Hepatocyte (in vitro differentiated cells): ENCODE measurements at places on chromosomes 12 and 14. TPM values are rescaled to one million over a fixed set of nuclear protein-coding genes. Genes with fewer than 3 reads are reported as not detected.

- DNase-seq = no peak
- no peaks in the 10 kb centered on the region for H3K36me3 ChIP-seq
- no peaks in the 10 kb centered on the region for H3K4me1 ChIP-seq
- H3K27me3 ChIP-seq = no peaks in the 10 kb centered on the region
- H3K4me3 ChIP-seq = no peak overlapping the region
- H3K27ac ChIP-seq = no peak overlapping the region
Observed at GRCh38 chr12:76529226-76529918, 30.2 kb downstream of the OSBPL8 start.

GRCh38 chr12:124646385-124647230 is 79.2 kb upstream of the NCOR2 start:
- no peak for DNase-seq
- H3K36me3 ChIP-seq = no peaks in the 10 kb centered on the region
- H3K27ac ChIP-seq = no peak overlapping the region
- H3K27me3 ChIP-seq = no peaks in the 10 kb centered on the region
- H3K4me3 ChIP-seq = no peak overlapping the region

DNA sequence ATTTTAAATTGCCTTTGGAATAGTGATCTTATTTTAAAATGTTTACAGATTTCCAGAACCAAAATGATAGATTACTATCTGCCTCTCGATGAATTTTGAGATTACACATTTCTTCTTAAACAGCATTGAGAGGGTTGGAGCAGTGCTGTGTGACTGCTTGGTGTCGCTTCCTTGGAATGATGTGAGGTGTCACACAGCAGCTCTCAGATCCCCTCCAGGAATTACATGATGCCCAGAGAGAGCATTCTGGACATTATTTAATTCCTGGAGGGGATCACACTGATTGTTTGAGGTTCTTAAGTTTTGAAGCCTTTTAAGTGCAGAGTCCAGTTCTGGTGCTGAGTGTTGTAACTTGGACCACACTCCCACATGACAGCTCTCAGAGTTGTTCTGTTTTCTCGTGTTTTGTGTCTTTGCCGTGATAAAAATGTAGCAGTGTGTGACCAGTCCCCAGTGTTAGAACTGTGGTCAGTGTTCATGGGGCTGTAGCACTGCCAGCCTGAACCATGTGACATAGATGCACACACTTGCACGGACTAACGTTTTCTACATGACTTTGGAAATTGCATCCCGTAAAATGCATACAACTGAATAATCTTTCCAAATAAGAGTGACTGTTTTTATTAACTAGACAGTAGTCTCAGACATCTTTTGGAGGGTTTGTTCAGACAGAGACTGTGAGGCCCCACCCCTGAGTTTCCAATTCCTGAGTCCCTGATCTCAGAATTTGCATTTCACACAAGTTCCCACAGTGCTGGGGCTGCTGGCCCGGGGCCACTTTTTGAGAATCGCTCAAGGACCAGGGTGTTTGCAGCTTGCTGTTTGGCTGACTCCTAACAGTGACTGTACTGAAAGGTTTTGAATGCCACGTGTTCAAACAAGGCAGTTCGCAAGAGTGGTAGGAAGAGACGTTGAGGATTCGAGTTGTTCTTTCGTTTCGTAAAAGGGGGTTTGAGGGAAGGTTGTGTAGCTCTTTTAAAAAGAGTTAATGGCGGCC is 26.0 kb downstream of the XRCC3 start:
- no peaks in the 10 kb centered on the region for H3K36me3 ChIP-seq
- DNase-seq = no peak
- H3K4me3 ChIP-seq = no peak overlapping the region
- H3K4me1 ChIP-seq = no peaks in the 10 kb centered on the region
- no peaks in the 10 kb centered on the region for H3K27me3 ChIP-seq

GRCh38 chr14:89630101-89630829 is 213.2 kb upstream of the FOXN3 start:
- H3K36me3 ChIP-seq = no peaks in the 10 kb centered on the region
- no peak overlapping the region for H3K4me3 ChIP-seq
- peaks cover 7% of the 10 kb centered on the region for H3K4me1 ChIP-seq
- H3K27ac ChIP-seq = no peak overlapping the region

GRCh38 chr12:85367936-85368335 is 87.9 kb downstream of the ALX1 start:
- H3K4me3 ChIP-seq = no peak overlapping the region
- DNase-seq = no peak
- H3K36me3 ChIP-seq = no peaks in the 10 kb centered on the region
- no peaks in the 10 kb centered on the region for H3K27me3 ChIP-seq
- H3K4me1 ChIP-seq = peaks cover 5% of the 10 kb centered on the region

GRCh38 chr14:96065661-96066459 is 26.7 kb downstream of the C14orf132 start:
- H3K4me3 ChIP-seq = no peak overlapping the region
- H3K36me3 ChIP-seq = no peaks in the 10 kb centered on the region
- H3K4me1 ChIP-seq = no peaks in the 10 kb centered on the region
- H3K27me3 ChIP-seq = no peaks in the 10 kb centered on the region
- DNase-seq = no peak

DNA sequence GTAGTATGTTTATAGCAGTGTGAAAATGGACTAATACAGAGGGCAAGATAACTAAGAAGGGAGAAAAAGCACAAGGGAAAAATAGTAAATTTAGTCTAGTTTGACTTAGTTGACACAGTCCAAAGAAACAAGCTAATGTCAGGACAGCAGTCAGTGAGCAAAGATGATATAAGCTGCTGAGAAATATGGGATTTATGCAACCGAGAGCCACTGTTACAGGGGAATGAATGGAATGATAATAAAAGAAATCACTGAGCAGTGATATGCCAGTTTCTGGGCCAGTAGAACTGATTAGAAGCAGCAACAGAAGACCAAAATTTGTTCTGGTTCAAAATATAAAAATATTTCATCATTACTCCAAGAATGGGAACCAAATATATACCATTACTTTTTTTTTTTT is 60.1 kb downstream of the R3HDM2 start:
- no peak overlapping the region for H3K4me3 ChIP-seq
- DNase-seq = no peak
- no peak overlapping the region for H3K27ac ChIP-seq
- no peaks in the 10 kb centered on the region for H3K27me3 ChIP-seq
- peaks cover 15% of the 10 kb centered on the region for H3K4me1 ChIP-seq

DNA sequence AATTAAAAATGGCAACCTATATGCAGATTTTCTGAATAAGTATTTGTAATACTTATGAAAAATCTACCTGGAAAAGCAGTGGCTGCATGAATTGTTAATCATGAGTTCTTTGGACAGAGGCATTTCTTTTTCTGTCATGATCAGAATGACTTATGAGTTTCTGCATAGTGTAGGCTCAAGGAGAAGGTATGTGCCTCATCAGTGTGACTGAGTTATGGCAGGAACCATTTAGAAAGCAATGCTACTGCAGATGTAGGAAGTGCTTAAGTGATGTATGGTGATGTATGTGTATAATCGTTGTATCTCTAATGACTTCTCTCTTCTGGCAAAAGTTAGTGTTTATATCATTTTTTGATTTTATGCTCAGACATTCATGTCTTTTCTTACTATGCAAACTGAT is 816.4 kb upstream of the FBXO33 start:
- no peaks in the 10 kb centered on the region for H3K36me3 ChIP-seq
- no peak for DNase-seq
- no peak overlapping the region for H3K27ac ChIP-seq
- no peaks in the 10 kb centered on the region for H3K27me3 ChIP-seq

GRCh38 chr12:102483466-102483865 is 3.1 kb upstream of the IGF1 start:
- H3K27ac ChIP-seq = no peak overlapping the region
- no peak overlapping the region for H3K4me3 ChIP-seq
- no peak for DNase-seq
- H3K27me3 ChIP-seq = no peaks in the 10 kb centered on the region
- no peaks in the 10 kb centered on the region for H3K36me3 ChIP-seq

DNA sequence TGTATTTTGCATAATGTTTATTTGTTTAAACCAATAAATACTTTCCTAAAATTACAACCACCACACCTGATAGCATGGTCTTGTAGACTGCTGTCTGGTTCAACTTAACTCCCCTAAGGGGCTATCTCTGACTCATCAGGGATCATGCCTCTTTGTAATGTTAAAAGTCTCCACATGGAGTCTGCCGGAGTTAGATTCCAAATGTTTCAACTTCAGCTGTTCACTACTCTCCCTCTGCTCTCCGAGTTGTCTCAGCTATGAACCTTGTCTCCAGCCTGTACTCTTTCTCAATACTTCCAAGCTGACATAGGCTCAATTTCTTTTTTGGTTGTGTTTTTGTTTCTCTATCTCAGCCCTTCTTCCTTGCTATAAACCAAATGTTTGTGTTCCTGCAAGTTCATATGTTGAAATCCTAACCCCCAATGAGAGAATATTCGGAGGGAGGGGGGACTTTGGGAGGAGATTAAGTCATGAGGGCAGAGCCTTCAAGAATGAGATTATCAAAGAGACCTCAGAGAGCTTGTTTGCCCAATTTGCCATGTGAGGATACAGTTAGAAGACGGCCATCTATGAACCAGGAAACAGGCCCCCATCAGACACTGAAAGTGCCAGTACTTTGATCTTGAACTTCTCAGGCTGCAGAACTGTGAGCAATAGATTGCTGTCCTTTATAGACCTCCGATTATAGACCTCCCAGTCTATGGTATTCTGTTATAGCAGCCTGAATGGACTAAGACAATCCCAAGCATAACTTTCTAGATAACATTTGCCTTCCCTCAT is 858.2 kb downstream of the VRK1 start:
- no peak overlapping the region for H3K4me3 ChIP-seq
- H3K4me1 ChIP-seq = no peaks in the 10 kb centered on the region
- H3K27ac ChIP-seq = no peak overlapping the region
- H3K36me3 ChIP-seq = no peaks in the 10 kb centered on the region
- H3K27me3 ChIP-seq = no peaks in the 10 kb centered on the region

DNA sequence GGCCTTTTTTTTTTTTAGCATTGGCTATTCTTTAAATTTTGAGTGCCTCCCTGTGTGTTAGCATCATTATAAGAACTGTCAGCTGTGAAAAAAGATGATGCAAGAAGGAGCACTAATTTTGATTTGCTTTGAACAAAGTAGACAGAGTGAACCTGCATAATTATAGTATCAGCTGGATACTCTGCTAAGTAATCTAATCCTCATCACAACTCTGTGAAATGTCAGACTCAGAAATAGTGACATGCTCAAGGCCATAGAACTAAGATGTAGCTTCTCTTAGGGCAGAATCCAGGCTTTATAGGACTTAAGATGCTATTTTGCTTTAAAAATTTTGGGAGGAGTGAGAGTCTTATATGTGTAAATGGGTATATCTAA is 31.9 kb downstream of the FBXO34 start:
- no peak overlapping the region for H3K4me3 ChIP-seq
- H3K36me3 ChIP-seq = no peaks in the 10 kb centered on the region
- no peak for DNase-seq
- no peaks in the 10 kb centered on the region for H3K27me3 ChIP-seq
- no peak overlapping the region for H3K27ac ChIP-seq

- H3K27me3 ChIP-seq = no peaks in the 10 kb centered on the region
- H3K27ac ChIP-seq = no peak overlapping the region
- no peaks in the 10 kb centered on the region for H3K4me1 ChIP-seq
- H3K36me3 ChIP-seq = no peaks in the 10 kb centered on the region
- H3K4me3 ChIP-seq = no peak overlapping the region
Observed at GRCh38 chr12:64028541-64028940, 184.0 kb downstream of the SRGAP1 start.

GRCh38 chr14:100747021-100747586 is 20.4 kb downstream of the DLK1 start:
- H3K4me1 ChIP-seq = no peaks in the 10 kb centered on the region
- no peaks in the 10 kb centered on the region for H3K36me3 ChIP-seq

DNA sequence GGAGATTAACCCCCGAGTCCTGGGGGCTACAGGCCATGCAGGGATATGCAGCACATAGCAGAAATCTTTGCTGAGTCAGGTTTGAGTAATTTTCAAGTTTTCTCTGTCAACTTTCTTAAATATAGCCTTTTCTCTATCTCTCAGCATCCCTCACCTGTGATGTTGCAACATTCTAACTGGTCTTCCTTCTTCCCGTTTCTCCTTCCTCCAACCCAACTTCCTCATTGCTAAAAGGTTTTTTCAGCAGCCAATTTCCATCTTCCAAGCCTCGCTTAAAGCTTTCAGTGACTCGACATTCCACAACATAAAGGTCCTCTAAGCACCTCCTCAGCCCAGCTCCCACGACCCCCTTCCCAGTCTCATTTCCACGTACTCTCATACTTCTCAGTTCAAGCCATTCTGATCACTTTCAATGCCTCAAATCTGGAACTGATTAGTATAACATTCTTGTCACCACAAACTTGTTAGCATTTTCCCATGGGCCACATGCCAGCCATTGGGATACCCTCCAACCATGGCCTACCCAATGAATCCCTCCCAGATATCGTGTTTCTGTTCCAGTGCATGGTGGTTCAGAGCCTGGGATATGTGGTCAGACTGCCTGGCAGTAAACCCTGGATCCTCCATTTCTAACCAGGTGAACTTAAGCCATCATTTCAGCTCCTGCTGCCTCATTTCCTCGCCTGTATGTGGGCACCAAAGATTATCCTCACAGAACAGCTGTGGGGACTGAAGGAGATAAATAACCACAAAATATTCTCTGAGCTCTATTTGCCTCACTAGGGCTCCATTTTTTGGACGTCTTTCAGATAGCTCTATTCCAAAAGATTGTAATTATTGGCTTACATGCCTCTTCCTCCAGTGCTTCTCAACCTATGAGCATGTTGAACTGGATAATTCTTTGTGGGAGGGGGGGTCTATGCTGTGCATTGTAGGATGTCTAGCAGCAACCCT is 65.8 kb downstream of the KCNK10 start:
- peaks cover 5% of the 10 kb centered on the region for H3K4me1 ChIP-seq
- no peak overlapping the region for H3K4me3 ChIP-seq
- H3K27me3 ChIP-seq = no peaks in the 10 kb centered on the region
- DNase-seq = no peak
- no peak overlapping the region for H3K27ac ChIP-seq
- no peaks in the 10 kb centered on the region for H3K36me3 ChIP-seq

DNA sequence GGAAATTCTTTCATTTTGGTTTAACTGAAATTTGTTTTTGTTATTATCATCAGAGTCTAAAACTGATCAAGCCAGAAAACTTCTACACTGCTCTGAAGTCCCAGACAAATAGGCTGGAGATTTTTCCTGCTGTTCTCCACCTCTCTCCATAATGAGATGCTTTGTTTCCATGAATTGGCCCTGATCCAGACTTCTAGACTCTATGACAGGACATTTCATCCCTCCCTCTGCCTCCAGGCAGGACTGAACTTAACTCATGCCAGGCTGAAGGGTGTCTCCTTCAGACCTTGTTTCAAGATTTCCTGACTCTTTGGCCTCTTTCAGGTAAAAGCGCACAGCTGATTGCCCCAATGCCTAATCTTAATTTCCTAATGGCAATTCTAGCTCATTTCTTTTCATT is 69.1 kb upstream of the HOXC13 start:
- peaks cover 31% of the 10 kb centered on the region for H3K27me3 ChIP-seq
- no peaks in the 10 kb centered on the region for H3K4me1 ChIP-seq
- H3K4me3 ChIP-seq = no peak overlapping the region
- no peak for DNase-seq
- no peaks in the 10 kb centered on the region for H3K36me3 ChIP-seq
- no peak overlapping the region for H3K27ac ChIP-seq

Gene NOP9
- 12.5 and 13.2 TPM in 2 replicates for total RNA-seq

Gene LRTM2
- total RNA-seq = not detected in 2 replicates

Gene KIF26A
- 5.0 and 6.1 TPM in 2 replicates for total RNA-seq

Gene ARL6IP4
- 131 and 138 TPM in 2 replicates for total RNA-seq

Gene CLEC1B
- 0.20 and 0.36 TPM in 2 replicates for total RNA-seq

Gene PIP4P1
- total RNA-seq = 40.1 and 48.2 TPM in 2 replicates

Gene RHOJ
- total RNA-seq = 3.2 and 9.6 TPM in 2 replicates

Gene MBD6
- 6.6 and 7.0 TPM in 2 replicates for total RNA-seq
